NCI-H146 (cell line): ENCODE measurements at places on chromosomes 2 and 18.

DNA sequence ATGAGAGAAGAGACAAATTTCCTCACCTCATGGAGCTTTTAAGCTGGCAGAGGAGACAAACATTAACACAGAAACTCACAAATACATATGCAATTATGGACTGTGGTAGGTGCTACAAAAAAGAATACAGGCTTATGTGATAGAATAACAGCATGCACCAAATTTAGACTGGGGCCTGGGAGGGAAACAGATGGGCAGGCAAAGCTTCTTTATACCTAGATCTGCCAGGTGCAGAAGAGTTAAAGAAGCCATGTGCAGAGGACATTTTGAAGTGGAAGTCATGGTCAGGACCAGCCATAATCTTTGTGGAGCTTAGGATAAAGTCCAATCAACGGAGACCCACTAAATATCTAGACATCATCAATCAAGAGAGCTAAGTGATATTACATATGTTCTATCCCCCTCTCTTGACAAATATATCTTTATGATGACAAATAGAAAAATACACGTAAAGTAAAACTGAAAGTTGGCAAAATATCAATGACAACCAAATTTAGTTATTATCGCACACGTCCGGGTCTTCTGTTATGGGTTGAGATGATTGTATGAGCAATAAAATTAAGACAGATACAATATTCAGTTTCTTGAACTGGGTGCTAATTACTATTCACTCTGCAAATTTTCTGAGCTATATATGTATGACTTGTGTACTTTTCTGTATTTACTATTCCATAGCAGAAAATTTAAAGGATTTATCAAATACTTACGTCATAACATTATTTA, 44.1 kb downstream of the CD28 start:
- no peak for DNase-seq

DNA sequence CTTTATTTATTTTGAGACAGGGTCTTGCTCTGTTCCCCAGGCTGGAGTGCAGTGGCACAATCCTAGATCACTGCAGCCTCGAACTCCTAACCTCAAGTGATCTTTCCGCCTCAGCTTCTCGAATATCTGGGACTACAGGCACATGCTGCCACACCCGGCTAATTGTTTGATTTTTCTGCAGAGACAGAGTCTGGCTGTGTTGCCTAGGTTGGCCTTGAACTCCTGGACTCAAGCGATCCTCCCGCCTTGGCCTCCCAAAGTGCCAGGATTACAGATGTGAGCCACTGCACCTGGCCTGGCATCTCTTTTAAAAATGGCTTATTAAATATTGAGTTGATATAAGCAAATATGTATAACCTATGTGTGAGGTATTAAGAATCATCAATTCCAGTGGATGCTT, 209.5 kb downstream of the FAM210A start:
- DNase-seq = no peak

DNA sequence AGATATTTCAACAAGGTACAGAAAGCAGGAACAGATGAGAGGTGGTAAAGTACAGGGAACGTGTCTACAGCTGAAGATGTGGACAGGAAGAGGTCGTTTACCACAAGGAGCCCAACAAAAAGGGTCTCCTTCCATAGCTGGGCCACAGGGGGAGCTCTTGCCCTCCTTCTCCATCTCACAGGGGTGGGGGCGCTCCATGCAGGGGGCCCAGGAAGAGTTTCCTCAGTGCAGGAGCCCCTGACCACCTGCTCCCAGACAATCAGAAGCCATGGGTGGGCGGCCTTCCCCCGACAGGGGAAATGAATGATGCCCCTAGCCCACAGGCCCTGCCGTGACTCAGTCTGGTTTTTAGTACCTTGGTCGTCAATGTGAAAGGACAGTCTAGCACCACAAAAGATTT, 163.6 kb upstream of the ZNF516 start:
- peak; percentile 79 for DNase-seq

GRCh38 chr2:60368456-60368855, 185.0 kb downstream of the BCL11A start:
- DNase-seq = no peak

GRCh38 chr2:165575044-165575615, 105.6 kb downstream of the CSRNP3 start:
- no peak for DNase-seq
